ENCODE measurements at places on chromosomes 1 and 21.

DNA sequence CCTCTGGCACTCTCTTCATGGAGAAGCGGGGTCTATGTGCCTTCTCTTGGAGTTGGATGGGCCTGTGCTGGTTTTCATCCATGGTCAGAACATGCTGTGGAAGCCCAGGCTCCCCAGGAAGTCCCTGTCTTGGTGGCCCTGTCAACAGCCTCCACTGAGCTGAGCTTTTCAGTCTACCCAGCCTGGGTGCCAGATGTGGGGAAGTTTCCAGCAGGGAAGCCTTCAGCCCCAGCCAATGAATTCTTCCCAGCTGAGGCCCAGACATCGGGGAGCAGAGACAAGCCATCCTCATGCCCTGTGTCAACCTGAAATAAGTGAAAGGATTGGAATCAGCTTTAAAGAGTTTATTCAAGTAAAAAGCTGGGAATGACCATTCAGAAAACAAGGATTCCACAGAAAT, 75.1 kb upstream of the PGBD5 start:
- no peak for DNase-seq

DNA sequence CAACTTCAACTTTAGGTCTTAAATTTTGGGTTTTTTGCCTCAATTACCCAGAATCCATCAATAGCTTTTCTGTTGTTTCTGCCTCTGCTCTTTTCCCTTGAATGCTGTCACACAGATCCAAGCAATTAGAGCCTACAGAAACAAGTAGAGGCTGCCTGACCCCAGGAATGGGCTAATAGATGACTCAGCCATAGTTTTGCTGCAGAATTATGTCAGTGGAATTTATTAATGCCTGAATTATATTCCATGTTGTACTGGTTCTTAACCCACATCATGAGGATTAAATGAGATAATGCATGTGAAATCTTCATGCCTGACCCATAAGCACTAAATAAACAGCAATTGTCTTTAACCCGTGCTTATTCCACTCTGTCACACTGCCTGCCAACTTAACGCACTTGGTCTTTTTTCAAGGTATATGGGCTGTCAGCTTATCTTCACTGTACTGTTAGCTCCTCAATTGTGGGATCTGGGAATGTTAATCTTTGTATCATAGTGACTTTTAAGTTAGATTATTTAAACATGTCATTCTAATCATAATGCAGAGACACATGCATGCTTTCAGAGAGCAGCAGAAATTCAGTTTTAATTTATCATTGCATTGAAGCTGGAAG, 213.3 kb downstream of the ROR1 start:
- DNase-seq = no peak

GRCh38 chr1:29756498-29756897, 520.2 kb downstream of the PTPRU start:
- DNase-seq = no peak

DNA sequence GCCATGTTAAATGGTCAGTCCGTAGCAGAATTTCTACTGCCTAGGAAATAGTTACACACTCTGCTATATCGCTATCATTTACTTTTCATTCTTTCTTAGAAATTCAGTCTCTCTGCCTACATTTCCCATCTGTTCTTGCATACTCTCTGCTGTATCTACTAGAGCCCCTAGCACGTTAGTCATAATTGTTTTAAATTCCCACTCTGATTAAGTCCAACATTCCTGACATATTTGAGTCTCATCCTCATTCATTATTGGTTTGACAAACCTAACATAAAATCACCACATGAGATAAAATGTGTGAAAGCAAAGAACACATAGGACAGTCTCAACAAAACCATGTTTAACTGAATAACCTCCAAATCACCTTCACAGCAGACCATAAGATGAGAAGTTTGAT, 513.6 kb downstream of the PLPP3 start:
- no peak for DNase-seq

DNA sequence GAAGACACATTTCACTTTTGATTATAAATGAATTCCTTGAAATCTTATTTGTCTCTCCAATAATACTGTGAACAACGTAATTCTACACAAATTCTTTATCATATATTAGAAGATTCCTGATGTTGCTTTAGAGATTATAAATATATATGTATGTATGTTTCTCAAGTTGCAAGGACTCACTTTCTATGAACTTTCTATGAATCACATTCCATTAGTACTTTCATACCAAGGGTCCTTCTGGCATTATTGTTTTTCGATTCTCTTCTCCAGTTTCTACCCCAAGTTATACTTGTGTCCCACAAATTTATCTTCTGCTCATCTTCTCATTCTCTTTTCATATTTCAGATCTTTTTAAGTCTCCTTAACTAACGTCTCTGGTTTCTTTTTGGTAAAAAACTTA, 55.9 kb downstream of the ZNHIT6 start:
- DNase-seq = no peak

- DNase-seq = peak; percentile 1
Observed at GRCh38 chr1:173355281-173356031, 121.7 kb upstream of the PRDX6 start.

DNA sequence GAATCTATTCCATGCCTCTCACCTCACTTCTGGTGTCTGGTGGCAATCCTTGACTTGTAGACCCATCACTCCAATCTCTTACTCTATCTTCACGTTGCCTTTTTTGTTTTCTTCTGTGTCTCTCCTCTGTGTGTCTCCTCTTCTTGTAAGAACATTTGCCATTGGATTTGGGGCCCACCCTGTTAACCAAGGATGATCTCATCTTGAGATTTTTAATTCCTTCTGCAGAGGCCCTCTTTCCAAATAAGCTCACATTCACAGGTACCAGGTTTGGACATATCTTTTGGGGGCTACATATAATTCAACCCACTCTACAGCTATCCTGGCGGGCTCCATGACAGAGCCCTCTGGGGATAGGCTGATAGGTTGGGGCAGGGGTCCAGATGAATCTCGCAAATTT, 55.8 kb downstream of the UBE2T start:
- no peak for DNase-seq

GRCh38 chr1:101798417-101798816, 198.3 kb downstream of the OLFM3 start:
- DNase-seq = no peak

DNA sequence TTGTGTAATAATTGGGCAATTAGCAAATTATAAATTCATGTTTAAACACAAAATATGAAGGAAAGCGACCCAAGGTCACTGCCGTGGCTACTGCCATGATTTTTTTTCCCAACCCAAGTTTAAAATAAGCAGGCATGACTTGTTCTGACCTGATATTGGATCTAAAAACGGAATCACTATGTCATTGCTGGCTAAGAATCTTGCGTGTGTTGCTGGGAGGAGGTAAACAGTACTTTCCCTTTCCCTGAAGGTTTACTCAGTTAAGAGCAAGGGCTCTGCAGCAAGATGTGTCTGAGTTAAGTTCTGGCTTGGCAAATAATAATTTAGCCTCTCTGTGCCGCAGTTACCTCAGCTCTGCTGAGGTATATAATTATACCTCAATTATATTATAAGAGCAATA, 125.7 kb upstream of the L1TD1 start:
- DNase-seq = no peak

DNA sequence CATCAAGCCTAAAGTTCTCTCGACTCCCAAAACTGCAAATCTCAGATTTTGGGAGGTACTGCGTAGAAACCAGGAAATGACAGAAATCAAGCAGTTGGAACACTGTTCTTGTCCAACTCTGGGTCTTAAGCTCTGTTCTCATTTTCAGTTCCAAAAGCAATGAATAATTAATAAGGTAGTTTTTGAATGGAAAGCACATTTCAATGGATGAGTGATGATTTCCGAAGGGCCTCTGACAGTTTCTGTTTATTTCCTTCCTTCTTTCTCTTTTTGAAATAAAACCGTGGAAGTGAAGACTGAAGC, 20.9 kb upstream of the TARBP1 start:
- DNase-seq = no peak

DNA sequence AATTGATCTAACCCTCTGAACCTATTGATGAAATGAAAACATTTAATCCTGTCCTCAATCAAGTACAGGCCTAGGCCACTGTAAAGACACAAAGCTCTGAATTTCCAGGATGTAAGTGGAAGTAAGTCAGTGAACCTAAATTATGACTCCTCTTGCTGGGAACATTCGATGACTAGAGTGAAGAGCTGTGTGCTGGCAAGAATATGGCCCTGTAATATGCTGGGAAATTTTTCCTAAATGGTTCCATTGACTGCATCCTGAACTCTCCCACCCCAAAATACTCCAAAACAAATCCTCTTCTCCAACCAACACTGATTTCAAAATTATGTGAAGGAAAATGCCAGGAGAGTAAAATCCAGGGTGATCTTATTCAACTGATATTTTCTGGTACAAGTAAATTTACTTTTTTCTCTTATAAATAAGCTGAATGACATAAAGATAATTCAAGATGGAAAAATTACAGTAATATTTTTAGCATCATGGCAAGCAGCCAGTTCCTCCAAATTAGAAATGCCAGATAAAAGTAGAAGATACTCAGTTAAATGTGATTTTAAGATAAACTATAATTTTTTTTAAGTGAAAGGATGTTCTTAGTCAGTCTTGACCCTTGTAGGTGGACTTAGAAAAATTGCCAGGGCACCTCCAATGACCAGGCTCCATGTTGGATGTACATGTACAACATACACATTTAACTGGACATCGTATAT, 269.4 kb downstream of the PTGER3 start:
- no peak for DNase-seq

GRCh38 chr1:43038232-43038935, 79.7 kb upstream of the SLC2A1 start:
- DNase-seq = no peak

DNA sequence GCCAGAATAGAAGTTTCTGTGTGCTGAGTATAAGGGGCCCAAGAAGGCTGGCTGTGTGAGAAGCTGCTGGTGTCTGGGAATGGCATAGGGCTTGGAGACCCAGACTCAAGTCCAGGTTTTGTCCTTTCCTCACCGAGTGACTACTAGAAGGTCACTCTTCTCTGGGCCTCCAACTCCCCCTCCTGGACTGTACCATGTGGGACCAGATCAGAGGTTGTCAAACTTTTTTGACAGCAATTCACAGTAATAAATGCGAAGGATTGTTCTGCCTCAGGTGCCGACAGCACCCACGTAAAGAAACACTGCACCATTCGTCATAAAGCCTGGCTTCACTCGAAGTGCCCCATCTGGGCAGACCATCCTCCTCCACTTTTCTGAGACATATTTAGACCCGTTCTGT, 29.0 kb downstream of the PKP1 start:
- DNase-seq = no peak

DNA sequence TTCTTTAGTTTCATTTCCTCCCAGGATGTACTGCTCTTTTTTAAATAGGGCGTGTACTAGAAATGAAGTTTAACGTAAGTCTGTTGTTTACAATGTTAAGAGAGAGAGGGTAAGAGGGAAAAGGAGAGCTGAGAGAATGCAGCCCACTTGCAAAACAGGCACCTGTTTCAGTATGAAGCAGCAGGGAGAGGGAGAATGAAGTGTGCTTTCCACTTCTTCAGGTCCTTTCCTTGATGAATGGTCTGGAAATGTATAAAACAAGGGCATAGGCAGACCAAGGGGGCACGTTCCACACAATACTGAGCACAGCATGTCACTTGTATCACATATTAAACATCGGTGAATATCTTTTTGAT, 2.0 kb downstream of the KCNA3 start:
- DNase-seq = no peak

- no peak for DNase-seq
Observed at GRCh38 chr1:38052750-38053415, 6.3 kb upstream of the POU3F1 start.

DNA sequence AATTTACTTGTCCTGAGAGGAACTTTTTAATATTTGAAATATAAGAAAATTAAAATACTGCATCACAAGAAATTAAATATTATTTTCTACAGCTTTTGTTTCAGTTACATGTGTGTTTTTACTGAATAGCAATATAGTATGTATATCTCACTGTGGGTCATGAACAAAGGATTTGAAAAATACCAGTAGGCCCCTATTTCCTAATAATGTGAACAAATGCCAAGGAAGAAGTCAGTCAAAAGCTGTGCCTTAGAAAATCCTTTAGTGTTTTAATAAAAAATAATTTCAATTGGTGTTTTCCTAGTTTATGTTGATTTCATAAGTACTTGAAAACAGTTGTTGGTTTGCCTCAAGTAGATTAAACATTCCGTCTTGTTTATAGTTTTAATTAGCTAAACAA, 46.7 kb downstream of the SMYD3 start:
- DNase-seq = no peak

All from stimulated activated CD8-positive, alpha-beta memory T cell treated with anti-CD3 and anti-CD28 coated beads, Interleukin-15, amount 100 ng/mL, for 48 hours (primary cell).